ENCODE measurements at places on chromosomes 1 and 21. TPM values are rescaled to one million over a fixed set of nuclear protein-coding genes. Genes with fewer than 3 reads are reported as not detected.

SLFNL1 gene
- total RNA-seq, result 0.05 TPM

- no peak for DNase-seq
Observed at GRCh38 chr1:35576061-35576765, 3.1 kb downstream of the TFAP2E start.

DNA sequence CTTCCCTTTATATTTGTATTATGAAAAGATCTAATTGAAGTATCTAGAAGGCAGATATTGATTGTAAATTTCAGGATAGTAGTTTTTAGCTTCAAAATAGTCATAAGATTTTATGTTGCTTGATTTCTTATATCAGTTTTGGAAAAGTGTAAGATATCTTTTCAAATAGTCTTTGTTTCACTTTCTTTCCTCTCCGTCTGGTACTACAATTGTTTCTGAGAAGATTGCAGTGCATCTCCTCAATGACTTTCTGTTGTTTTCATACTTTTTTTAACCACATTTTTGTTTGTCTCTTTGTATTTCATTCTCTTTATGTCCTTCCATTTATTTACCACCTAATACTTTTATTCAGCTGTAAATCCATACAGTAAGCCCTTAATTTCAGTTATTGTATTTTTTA, 964.6 kb upstream of the B3GALT2 start:
- no peak for DNase-seq

DNA sequence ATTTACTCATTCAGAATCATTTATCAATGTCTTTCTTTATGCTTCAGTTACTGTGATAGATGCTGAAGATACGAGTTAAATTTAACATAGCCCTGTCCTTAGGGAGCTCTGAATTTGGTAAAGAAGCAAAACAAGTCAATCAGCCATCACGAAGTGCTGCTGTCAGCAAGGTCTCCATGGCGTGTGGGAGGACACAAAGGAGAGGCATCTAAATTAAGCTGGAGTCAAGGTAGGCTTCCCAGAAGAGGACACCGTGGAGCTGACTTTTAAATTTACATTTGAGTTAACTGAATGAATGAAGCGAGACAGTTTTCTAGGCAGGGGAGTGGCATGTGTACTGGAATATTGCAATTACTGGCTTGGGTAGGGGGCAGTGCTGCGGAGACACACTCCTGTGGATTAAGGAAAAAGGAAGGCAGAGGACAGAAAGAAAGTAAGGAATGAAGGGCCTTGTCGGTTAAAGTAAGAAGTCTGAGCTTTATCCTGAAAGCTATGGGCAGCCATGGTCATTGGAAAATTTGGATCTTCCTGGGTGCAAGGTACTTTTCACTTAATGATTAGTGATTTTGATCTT, 41.3 kb upstream of the C1orf87 start:
- DNase-seq, result no peak

C1orf53 gene
- 12.6 TPM for total RNA-seq

- peak; percentile 19 for DNase-seq
Observed at GRCh38 chr1:48947761-48948537, 171.3 kb upstream of the BEND5 start.

SLC37A1 gene
- total RNA-seq, result not detected

DIPK1A gene
- 28.4 TPM for total RNA-seq

DNA sequence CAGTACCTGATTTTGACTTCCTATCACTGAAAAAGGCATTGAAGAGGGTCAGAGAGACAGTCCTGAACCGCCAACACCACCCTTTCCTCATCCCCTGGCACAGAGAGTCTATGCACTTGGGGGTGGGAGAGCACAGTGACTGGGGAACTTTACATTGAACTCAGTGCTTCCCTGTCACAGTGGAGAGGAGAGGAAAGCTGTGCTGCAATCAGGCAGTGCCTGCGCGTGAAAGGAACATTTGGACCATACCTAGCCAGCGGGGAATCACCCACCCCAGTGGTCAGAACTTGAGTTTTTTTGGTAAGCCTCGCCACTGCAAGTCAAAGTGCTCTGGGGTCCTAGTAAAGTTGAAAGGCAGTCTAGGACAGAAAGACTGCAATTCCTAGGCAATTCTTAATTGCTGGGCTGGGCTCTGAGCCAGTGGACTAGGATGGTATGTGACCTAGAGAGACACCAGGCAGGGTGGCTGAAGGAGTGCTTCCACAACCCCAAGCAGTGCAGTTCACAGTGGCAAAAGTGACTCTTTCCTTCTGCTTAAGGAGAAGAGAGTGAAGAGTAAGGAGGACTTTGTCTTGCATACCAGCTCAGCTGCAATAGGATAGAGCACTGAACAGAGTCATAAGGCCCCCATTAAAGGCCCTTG, 9.4 kb upstream of the HENMT1 start:
- DNase-seq, result no peak

ZSWIM5 gene
- total RNA-seq, result not detected

DNA sequence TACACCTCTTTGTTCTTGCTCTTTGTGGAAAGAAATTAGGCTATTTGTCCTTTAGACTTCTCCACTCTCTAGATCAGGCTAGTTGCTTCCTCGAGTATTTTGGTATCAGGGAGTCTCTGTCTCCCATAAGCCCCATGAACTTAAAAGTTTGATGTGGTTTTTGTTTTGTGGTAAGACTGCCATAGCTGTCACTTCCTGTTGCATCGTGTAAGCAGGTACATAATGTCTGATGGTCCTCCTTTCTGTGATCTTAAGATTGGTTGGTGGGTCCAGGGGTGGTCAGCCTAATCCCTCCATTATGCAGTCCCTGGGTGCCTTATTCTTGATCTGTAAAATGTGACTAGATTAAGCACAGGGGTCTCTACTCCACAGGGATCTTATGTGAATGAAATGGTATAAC, 23.1 kb downstream of the CD53 start:
- no peak for DNase-seq

DNA sequence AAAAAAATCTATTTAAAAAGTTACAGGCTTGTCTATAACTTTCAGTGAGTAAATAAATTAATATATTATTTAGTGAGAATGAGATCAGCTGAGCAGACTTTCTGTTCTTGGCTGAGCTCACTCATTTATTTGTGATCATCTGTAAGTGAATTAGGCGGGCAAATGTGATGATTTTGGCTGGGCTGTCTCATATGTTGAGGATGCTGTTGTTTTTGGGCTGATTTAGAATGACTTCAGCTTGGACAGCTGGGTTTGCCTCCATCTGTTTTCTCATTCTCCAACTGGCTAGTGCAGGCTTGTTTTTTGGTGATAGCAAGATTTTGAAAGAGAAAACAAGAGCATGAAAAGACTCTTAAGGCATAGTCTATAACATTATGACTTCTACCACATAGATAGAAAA, 475.8 kb upstream of the OLFM3 start:
- DNase-seq, result no peak

GRCh38 chr21:31424058-31424457, 80.0 kb upstream of the TIAM1 start:
- DNase-seq, result no peak

DNA sequence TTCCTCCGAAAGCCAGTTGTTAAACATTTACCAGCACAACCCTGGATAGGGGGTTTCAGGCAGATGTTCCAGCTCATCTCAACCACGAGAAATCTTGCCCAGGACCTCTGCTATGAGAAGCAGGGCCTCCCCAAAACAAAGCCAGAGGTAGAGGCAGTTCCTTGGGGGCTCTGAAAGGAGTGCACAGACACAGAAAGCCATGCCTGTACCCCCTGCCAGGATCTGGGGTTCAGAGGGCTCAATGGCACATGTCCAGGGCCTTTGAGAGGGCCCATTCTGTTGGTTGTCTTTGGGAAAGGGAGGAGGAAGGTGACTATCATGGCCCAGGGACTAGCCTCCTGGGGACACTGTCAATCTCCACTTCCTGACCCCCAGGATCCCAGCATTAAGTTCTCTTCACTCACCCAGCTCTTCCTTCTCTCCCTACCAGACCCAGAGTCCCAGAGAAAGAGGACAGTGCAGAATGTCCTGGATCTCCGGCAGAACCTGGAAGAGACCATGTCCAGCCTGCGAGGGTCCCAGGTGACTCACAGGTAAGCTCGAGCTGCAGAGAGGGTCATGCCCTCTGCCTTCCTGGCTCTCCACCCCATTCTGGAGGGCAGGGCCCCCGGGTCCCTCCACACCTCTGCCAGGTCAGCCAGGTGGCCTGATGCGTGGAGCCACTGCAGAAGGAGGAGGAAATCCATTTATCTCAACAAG, 116.4 kb upstream of the IPO9 start:
- DNase-seq, result no peak

GRCh38 chr1:70449049-70449448, 38.0 kb downstream of the CTH start:
- DNase-seq, result no peak

DNA sequence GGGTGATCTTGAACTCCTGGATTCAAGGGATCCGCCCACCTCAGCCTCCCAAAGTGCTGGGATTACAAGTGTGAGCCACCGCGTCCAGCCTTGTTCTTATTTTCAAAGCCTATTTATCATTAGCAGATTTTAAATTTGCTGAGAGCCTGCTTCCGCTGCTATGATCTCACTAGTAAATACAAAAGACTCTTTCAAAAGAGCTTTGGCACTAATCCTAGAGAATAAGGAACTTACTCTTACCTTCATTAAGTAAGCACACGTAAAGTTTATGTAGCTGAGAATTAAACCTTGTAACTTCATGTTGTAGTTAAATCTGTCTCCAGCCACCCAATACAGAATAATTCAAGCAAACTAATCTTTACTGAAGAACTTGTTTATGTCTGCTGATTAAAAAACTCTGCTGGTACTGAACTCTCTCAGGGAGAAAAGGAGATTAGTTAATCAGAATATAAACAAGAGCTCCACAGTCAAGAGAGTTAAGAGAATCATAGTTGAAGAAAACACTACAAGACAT, 72.3 kb downstream of the RUSC1 start:
- no peak for DNase-seq

IL19 gene
- total RNA-seq, result not detected

- DNase-seq, result no peak
Observed at GRCh38 chr1:214312530-214313051, 31.6 kb downstream of the SMYD2 start.

ALX3 gene
- not detected for total RNA-seq

DNA sequence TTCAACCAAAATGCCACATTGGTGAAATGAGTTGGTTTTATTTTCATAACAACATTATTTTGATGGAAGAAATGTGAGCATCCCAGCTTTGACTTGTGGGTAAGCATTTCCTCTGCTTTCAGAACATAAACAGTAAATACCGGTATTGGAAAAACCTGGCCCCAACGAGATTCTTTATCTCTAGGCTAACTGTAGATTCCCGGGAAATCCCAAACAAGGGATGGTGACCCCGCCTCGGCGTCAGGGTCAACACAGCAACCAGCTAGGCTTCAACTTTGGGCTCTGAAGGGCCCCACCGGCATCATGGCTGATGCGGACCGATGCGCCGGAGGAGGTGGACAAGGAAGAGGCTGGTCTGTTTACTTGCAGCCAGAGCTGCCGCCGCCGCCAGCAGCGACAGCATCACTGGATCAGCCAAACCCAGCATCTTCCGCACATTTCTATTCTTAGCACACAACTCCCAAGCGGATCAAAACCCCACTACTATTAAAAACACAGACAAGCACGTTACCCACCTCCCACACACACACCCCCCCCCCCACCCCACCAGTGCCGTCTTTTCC, 1.1 kb downstream of the AKT3 start:
- peak; percentile 64 for DNase-seq

GRCh38 chr1:5640845-5641244, 351.4 kb downstream of the NPHP4 start:
- no peak for DNase-seq

PLEKHA6 gene
- 18.7 TPM for total RNA-seq

DNA sequence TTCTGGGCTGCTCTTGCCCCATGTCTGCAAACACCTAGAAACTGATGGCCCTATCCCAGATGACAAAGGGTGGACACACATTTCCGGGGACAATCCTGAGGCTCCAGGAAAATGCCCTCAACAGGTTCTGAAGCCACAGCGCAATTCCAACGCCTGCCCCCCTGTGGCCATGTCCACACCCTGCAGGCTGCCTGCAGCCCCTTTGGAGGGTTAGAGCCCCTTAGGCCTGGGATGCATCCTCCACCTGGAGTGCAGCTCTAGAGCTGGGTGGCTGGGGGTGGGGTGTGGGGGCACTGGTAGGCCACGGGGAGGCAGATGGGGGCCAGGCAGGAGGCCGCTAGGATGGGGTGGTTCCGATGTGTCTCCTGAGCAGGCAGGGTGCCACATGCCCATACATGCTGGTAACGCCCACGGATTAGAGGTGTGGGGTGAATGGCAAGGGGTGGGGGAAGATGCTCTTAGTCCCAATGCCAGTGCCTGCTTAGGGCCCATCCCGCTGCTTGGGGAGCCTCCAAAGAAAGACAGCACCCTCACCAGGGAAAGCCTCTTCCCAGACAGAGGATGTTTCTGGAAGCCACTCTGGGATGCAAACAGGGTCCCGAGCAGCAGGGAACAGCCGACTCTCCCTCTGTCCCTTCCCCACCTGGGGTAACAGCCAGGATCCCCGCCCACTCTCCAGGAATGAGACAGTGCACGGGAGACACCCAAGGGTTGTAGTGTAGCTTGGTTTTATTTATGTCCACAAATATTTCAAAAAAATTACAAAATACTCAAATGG, 34.0 kb downstream of the SLC45A1 start:
- DNase-seq, result no peak

GRCh38 chr1:47226121-47226838, 5.7 kb downstream of the TAL1 start:
- DNase-seq, result no peak

RGS8 gene
- total RNA-seq, result not detected

GRCh38 chr1:244230470-244230869, 179.4 kb downstream of the ZBTB18 start:
- DNase-seq, result no peak

DNA sequence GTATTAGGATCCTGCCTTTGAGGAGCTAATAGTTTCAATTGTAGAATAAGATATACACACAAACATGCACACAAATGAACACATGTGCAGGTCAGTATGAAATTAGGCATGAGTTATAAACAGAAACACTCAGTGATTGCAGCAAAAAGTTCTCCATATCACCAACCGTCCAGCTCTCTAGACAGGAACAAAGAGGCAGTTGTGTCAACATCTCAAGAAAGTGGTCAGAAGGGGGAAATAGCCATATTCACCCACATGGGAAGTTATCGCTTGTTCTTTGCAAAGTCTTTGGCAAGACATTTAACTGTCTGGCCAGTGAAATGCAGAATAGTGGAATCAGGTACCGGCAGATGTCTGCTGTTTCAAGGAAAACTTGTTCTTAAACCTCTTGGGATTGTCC, 29.4 kb upstream of the PIGC start:
- no peak for DNase-seq
